ENCODE measurements at places on chromosomes 7 and 10. TPM values are rescaled to one million over a fixed set of nuclear protein-coding genes. Genes with fewer than 3 reads are reported as not detected.

Gene ENTPD1
- not detected for total RNA-seq

Gene GCK
- total RNA-seq = not detected

Gene SCIN
- not detected for total RNA-seq

Gene PRSS2
- not detected for total RNA-seq

Gene YAE1
- total RNA-seq = 23.2 TPM

Gene FRMD4A
- total RNA-seq = 8.8 TPM

Gene CPA1
- total RNA-seq = not detected

Gene GAD2
- total RNA-seq = not detected

Gene CYP2C8
- total RNA-seq = not detected

Gene ERVW-1
- total RNA-seq = not detected

Gene KCND2
- total RNA-seq = not detected

Gene BAIAP2L1
- 9.6 TPM for total RNA-seq

Gene KAZALD1
- 54.4 TPM for total RNA-seq

Gene SFTPD
- not detected for total RNA-seq

Gene NUP205
- total RNA-seq = 27.5 TPM

Gene VGF
- 0.63 TPM for total RNA-seq

Gene TFEC
- not detected for total RNA-seq

Gene SPOCK2
- total RNA-seq = not detected
